ENCODE measurements at places on chromosomes 5 and 9.

GRCh38 chr5:80780024-80780423 lies 125.2 kb upstream of the DHFR start:
- no peak for DNase-seq

GRCh38 chr9:4321554-4321953 lies 21.7 kb upstream of the GLIS3 start:
- no peak for DNase-seq

DNA sequence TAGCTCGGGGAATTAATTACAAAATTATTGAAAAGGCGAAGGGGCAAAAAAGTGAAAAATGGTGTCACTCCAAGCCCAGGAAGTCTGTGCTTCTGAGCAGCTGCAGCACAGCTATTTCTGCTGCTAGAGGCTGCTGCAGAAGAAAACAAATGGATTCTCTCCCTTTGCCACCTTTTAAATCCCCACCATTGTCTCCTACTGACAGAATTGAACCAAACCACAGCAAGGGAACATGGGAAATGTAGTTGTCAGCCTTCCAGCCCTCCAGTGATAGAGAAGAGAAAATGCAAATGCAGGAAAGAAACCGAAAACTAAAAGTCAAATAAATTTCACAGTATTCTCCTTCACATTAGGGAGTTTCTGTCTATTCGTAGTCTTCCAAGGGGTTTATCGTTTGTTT lies 33.4 kb upstream of the CDC42SE2 start:
- no peak for DNase-seq

DNA sequence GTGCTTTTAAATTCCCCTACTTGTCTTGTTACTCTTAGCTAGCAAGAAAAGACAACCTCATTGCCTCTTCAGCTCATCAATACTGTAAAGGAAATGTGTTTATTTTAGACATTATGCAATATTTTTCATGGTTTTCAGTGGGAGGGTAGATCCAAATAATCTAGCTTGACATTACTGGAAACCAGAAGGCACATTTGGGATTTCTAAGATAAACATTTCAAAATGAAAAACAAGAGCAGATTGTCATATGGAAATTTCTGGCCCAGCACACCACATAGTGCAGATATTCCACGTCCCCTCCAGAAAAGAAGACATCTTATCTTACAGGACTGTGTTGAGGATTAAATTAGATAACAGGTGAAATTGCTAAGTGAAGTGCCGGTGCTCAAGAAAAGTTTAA lies 296.9 kb downstream of the MSX2 start:
- no peak for DNase-seq

- DNase-seq: peak; percentile 49
These were observed 692 bp downstream of the C1QTNF3 start for GRCh38 chr5:34042321-34042720.

DNA sequence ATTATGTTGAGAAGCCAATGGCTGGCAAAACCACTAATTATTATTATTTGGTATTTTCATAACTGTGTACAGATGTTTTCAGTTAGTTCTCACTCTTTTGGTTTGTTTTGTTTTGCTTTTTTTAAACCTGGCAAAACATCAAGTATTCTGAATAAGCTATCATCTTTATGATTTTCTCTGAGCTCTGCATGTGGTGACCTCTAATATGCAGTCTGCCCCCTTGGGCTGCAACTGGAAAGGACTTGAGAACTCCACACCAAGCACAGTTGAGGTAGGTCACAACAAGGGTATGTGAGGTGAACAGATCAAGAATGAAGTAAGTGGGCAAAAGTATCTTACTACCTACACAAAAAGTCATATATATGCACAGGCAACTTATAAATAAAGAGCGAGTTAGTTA lies 202.2 kb downstream of the NFIB start:
- no peak for DNase-seq

- DNase-seq: no peak
These were observed 6.8 kb downstream of the ZDHHC11B start for GRCh38 chr5:777756-778161.

DNA sequence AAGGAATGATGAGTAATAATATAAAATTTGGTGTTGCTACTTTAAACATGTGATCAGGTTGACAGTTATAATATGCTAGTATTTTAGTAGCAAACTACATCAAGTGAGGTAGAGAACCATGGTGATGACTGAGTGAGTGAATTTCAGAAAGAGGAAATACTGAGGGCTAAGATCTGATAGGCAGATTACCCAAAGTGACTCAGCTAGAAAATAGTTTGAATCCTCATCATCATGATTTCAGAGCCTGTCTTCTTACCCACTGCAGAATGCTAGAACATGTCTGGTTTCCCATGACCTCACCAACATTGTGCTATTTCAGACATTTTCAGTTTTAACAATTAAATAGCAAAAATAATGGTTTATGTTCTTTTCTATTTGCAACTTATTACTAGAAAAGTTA lies 602.1 kb downstream of the TAF11L14 start:
- DNase-seq: no peak

DNA sequence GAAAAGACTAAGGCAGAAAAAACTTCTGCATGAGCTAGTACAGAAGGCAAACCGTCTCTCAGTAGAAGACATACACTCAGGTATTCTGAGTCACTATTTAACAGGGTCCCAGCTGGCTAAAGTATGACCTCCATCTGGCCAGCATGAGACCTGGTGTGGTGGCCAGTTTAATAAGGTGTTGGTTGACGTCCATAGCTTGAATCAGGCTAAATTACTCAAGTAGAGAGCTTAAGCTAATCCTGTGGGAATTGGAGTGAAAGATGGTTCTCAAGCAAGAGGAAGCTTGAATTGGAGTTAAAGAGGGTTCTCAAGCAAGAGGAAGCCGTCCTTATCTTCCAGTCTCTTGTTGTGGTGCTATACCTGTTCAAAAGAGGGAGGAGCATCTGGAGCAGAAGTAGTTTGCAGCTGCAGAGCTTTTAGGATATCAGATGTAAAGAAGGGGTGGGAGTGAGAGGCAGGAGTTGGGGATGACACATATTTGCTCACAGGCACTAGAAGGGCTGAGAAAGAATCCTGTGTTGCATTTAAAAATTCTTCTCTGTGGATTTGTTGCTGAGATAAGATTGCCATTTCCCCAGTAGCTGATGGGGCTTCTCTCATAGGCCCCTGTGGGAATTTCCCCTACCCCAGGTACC lies 136.1 kb upstream of the RUSC2 start:
- DNase-seq: no peak

GRCh38 chr9:135251996-135252760 lies 164.7 kb downstream of the OLFM1 start:
- no peak for DNase-seq

- no peak for DNase-seq
These were observed 62.0 kb upstream of the GLRX start for GRCh38 chr5:95884511-95884910.

- DNase-seq: no peak
These were observed 22.8 kb upstream of the PANK3 start for GRCh38 chr5:168601972-168602371.

DNA sequence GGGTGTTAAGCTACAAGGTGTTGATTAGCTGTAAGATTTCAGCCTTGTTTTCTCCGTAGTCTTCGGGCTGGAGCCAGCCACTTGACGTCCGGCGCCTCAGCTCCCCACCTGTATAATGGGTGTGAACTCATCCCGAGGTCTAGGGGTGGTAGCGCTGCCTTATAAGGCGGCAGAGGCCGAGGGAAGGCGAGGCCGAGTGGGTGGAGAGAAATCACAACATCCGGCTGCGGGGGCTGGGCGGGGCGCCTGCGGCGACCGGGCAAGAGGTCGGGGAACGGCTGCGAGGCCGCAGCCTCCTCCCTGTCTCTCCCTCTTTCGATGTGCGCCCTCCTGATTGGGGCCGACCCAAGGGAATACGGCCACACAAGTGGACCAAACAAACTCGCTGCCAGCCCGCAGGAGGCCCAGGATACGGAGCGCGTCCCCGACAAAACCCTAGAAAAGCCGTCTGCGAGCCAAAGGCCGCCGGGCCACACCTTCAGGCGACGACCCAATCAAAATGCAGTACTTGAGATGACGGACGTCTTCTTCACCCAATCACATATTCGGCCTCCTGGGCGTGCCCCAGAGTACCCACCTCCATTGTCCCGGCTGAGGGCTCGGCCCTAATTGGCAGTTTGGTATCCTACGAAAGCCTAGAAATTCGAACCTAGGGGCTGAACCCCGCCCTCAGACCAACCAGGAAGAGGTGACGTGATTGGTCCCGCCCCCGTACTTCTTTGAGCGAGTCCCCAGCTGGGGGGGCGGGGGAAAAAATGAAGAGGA lies 493 bp upstream of the GRK6 start:
- peak; percentile 100 for DNase-seq

- no peak for DNase-seq
These were observed 293.2 kb upstream of the WWC1 start for GRCh38 chr5:167998148-167998767.

- no peak for DNase-seq
These were observed 179.0 kb downstream of the MAN2A1 start for GRCh38 chr5:109868737-109869136.

GRCh38 chr5:92769978-92770377 lies 811.0 kb downstream of the NR2F1-AS1 start:
- DNase-seq: no peak

DNA sequence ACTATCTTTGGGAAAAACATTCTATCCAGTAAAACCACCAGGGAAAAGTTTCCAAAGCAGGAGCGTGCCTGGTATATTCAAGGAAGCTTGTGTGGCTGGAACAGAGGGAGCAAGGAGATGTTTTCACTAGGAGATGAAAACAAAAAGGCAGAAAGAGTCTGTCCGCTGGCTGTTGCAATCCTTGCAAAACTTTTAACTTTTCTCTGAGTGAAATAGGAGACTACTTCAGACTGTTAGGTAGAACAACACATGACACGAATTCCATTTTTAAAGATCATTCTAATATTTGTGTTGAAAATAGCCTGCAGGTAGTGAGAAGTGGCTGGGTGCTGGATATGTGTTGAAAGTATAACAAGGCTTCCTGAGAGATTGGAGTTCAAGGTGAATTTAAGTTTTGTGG lies 69.5 kb downstream of the PRR16 start:
- DNase-seq: no peak

GRCh38 chr9:2321523-2322148 lies 300.0 kb upstream of the VLDLR start:
- DNase-seq: no peak

DNA sequence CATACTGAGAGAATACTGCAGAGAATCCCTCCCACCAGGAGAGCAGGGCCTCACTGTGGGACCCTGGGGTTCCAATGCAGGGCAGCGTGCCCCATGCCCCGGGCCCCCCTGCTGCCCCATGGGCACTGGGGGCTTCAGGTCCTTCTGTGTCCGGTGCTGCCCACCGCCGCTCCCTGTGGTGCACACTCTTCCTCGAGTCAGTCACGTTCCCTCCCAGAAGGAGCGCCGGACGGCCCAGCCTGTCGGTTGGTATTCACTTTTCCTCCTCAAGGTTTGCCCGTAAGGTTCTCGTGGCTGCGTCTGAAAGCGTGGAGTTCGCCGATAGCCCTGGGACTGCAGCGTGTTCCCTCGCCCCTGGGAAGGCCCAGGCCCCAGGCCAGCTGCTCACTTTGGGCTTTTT lies 48.1 kb upstream of the FCN2 start:
- no peak for DNase-seq

DNA sequence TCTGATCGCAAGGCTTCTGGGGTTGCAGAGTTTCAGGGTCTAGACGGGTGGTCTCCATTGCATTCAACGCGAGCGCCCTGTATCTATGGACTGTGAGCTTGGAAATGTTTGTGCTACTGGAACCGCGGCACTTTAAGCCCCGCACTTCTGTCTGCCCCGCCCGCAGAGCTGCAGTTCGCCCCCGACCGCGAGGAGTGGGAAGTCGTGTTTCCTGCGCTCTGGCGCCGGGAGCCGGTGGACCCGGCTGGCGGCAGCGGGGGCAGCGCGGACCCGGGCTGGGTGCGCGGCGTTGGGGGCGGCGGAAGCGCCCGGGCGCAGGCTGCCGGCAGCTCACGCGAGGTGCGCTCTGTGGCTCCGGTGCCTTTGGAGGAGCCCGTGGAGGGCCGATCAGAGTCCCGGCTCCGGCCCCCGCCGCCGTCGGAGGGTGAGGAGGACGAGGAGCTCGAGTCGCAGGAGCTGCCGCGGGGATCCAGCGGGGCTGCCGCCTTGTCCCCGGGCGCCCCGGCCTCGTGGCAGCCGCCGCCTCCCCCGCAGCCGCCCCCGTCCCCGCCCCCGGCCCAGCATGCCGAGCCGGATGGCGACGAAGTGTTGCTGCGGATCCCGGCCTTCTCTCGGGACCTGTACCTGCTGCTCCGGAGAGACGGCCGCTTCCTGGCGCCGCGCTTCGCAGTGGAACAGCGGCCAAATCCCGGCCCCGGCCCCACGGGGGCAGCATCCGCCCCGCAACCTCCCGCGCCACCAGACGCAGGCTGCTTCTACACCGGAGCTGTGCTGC lies 1.0 kb downstream of the ADAMTS19 start:
- peak; percentile 71 for DNase-seq

GRCh38 chr5:125220284-125220683 lies 473.8 kb upstream of the ZNF608 start:
- DNase-seq: no peak

DNA sequence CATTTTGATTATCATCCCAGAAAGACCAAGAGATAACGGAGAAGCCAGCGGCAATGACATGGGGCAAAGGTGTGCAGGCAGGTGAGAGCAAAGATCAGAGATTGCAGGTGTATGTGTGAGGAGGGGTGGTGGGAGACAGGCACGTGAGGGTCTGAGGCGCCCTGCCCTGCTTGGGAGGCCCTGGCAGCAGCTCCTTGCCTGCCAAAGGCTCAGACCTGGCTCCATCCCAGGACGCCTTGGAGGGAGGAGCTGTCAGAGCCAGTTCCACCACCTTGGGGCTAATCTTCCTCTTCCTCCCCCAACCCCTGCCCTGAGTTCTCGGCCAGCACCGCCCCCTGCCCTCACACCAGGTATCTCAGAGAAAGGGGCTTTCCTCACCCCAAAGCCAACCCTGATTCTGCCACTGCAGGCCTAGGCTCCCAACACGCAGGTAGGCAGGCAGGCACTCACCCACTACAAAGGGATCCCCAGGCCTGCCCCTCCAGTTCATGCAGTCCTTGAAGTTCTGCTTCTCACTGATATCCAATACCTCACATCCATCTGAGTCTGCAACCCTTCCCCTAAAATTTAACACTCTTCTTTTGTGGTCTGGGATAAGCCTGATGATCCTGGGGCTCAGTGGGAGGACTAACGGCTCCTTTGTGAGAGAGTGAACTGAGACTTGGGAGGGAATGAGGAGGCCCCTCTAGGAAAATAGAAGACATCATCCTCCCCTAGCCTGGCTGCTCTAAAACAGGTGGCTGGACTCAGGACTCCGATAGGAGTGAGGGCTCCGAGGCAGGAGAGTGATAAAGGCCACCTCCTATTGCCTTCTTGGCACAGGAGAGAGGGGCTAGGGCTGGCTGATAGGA lies 1.8 kb downstream of the AQP3 start:
- no peak for DNase-seq

- no peak for DNase-seq
These were observed 3.6 kb upstream of the PAX5 start for GRCh38 chr9:37037503-37038301.

DNA sequence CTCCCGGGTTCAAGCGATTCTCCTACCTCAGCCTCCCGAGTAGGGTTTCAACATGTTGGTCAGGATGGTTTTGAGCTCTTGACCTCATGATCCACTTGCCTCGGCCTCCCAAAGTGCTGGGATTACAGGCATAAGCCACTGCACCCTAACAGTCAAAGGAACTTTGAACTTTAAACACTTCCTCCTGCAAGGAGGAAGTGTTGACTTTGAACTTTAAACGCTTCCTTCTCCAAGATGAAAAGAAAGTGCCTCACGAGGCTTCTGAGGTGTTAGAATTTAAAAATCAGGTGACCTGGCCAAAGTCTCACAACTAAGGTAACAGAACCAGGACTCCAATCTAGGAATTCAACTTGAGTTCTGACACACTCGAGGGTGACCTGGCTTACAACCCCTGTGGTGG lies 150.9 kb downstream of the BRINP1 start:
- DNase-seq: no peak

Data from hindlimb muscle (tissue), 1 donor.